ENCODE measurements at places on chromosomes 7 and 10.

DNA sequence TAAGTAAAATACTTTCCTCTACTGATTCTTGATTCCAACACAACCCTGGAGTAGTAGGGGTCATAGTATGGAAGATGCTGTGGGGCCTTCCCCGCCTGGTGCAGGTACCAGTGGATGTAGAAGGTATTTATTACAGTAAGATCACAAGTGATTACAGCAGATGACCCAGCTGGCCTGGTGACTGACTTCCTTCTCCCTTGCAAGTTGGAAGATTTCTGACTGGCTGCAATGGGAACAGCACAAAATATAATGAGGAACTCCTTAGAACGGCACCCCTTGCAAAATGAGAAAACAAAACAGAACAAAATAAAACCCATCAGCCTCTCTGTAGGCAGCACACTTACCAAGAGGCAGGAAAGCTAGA, 61.7 kb upstream of the TARP start:
- peak; percentile 73 for DNase-seq

GRCh38 chr7:155810770-155811559, 1.3 kb downstream of the SHH start:
- no peak for DNase-seq

- DNase-seq = peak; percentile 84
These were observed 118.7 kb downstream of the RALA start for GRCh38 chr7:39741942-39742623.

DNA sequence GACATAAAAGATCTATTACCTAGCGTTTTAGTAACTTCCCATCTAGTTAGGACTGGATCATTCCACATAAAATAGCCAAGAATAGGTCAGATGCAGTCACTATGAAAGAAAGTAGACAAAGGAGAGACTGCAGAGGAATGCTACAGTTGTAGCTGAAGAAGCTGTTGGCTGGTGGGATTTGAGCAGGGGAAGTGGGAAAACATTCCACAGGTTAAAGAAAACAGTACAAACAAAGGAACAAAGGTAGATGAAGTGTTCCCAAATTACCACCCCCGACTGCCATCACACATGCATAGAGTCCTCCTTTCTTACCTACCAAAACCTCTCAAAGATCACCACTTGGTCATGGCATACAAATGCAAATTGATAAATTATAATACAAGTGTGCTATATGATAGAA, 41.8 kb downstream of the DLD start:
- no peak for DNase-seq

DNA sequence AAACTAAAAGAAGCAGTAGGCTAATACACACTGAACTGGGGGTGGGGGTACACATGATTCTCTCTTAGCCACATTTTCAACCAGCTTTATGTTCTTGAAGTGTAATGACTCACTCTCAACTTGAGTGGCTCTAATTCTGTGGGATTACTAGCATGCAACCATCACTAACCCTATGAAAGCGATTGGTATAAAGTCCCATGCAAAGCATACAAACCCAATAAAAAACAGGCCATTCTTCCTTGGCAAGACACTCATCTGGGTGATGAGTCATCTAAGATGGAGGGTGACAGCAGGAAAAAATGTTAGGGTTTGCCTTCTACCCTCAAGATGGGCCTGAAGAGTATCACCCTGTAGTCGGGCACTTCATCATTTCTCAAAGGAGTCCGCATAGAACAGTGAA, 14.9 kb upstream of the PON3 start:
- no peak for DNase-seq

DNA sequence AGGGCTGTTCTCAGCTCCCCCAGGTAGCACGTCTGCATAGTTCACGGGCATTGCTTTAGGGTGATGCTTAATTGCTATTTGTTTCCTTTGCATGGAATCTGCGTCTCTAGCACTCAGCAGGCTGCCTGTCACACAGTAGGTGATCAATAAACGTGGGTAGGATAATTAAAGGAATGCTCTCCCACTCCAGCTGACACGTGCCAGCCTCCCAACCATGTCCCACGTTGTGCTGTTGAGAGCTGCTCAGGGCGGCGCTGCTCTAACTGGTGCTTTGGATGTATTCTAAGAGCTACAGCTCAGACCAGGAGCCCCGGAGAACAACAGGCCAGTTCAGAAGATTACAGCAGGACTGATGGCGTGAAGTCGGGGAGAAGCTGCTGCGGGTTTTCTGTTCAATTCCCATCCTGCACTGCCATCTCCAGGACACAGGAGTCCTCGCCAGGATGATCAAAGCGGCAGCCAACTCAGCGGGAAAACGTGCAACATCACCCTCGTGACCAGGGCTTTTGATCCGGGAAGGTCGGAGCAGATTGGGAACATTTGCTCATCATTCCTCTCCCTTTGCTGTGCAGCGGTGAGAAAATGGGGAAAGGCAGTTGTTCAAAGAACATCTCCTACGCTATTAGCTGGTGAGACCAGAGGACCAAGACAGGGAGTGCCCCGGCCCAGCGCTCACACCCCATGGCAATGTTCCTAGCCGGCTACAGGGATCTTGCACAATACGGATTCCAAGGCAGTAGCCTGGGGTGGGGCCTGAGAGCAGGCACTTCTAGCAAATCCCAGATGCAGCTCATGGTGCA, 50.5 kb upstream of the FOXK1 start:
- DNase-seq = no peak

- peak; percentile 23 for DNase-seq
These were observed 148.6 kb upstream of the FAM3C start for GRCh38 chr7:121544726-121545125.

DNA sequence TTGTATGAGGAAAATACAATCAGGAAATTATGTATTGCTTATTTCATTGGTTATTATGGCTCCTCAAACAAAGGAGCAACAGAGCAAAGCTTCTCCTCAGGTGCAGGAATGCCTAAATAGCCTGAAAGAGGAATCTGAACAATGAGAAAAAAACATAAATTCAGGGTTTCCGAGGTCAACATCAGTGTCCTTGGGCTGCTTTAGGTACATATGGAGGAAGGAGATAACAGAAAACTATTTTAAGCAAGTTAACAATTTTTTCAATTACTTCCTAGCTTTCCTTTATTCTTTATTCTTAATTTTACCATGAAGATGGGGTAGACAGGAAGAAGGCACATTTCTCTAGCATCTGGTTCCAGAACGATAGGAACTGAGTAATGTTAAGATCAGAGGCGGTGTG, 14.0 kb downstream of the SLC16A9 start:
- DNase-seq = no peak

DNA sequence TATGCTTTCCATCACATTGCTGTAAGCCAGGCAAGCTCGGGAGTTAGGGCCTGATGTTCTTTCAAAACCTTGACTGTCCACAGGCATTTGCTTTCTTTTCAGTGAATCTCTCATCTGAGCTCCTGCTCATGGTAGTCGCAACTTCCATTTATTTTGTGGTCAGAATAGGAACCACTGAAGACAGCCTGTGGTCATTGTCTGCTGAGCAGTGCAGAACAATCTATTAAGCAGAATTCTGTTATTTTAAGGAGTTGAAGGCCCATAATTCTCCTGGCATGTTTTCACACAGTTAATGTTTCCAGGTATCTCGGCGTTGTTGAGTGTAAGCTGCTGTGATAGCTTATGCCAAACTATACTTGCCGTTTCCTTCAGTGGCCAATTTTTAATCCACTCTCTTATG, 491.1 kb upstream of the AKR1E2 start:
- no peak for DNase-seq

- peak; percentile 61 for DNase-seq
These were observed 86.2 kb downstream of the EBF3 start for GRCh38 chr10:129877773-129878371.

GRCh38 chr10:83023662-83024061, 1115.6 kb upstream of the GHITM start:
- no peak for DNase-seq

DNA sequence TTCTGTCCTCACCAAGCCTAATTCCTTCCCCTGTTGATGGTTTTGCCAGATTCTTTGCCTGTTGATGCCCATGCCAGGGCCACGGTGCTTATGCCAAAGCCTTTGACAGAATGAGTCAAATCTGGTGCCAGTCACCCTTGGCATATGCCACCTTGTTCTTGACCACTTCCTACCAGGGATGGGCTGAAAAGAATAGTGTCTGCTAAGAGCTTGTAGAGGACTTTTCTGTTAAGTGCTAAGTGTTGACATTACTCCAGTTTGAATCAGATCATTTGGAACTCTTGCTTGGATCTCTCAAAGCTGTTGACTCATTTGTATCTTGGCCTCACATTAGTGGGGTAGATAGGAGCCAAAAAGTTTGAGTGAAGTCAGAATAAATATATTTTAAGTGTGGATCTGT, 661.2 kb downstream of the AUTS2 start:
- DNase-seq = no peak

GRCh38 chr7:33108554-33109004, 625 bp downstream of the RP9 start:
- peak; percentile 20 for DNase-seq

GRCh38 chr7:101555921-101556275, 73.2 kb downstream of the MYL10 start:
- DNase-seq = no peak

GRCh38 chr10:4138146-4138721, 353.2 kb upstream of the KLF6 start:
- no peak for DNase-seq

GRCh38 chr7:140494867-140495266, 15.6 kb upstream of the MKRN1 start:
- peak; percentile 38 for DNase-seq

DNA sequence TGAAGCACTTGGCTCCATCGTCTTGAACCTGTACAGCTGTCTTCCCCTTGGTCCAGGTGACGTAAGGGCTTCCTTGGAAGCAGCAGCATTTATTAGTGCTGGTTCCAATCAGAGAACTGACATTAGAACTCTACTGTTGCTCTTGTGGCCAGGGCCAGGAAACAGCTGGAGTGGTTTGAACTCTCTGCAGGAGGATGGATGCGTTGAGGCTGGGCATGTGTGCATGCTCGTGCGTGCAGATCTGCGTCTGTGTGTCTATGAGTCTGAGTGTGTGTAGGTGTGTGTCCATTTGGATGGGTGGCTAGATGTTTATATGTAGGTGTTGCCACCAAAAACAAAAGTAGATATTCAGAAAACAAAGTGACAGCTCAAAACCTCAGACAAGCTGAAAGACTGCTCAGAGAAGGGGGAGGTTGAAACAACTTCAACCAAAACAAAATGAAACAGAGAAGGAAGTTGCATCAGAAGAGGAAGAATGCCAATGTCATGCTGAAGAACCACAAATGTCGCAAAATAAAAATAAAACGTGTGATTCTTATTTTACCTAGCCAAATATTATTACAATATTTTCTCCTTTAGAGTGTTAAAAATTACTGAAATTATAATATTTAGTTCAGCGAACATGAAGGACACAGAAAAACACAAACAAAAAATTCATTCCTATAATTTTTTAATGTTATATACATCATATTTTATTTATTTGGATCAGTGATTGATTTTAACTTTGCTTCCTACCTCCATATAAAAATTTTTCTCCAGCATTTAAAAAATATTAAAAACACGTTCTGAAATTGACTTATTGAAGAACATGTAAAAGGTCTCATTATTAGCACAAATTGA, 96.1 kb upstream of the MKLN1 start:
- peak; percentile 64 for DNase-seq

- no peak for DNase-seq
These were observed 175.6 kb downstream of the PLXNA4 start for GRCh38 chr7:132400561-132401142.

GRCh38 chr10:27642023-27642589, 103.5 kb downstream of the MKX start:
- no peak for DNase-seq

GRCh38 chr10:98560565-98560964, 113.8 kb upstream of the HPS1 start:
- no peak for DNase-seq

GRCh38 chr7:82789883-82790609, 346.5 kb upstream of the CACNA2D1 start:
- DNase-seq = no peak

DNA sequence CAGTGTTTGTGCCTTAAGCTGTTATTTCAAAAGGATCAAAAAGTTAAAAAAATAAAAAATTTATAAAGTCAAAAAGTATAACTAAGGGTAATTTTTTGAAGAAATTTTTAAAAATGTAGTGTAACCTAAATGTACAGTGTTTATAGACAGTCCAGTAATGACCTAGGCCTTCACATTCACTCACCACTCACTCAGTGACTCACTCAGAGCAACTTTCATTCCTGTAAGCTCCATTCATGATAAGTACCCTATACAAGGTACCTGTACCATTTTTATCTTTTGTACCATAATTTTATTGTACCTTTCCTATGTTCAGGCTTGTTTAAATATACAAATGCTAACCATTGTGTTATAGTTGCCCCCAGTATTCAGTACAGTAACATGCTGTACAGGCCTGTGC, 21.5 kb downstream of the DNAJC9 start:
- no peak for DNase-seq

DNA sequence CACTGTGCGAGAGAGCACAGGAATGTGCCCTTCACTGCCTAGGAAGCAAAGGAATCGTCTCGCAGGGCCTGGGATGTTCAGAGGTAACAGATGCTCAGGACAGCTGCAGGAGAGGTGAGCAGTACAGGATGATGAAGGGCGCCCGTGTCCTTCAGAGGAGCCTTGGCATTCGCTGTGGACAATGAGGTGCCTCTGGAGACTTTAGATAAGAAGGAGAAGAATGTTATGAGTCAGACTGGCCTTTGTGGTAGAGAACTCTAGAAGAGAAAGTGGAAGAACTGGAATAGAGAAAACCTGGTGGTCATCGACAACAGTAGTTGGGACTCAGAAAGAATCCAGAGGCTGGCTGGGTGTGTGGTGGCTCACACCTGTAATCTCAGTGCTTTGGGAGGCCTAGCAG, 64.4 kb upstream of the LEP start:
- no peak for DNase-seq

DNA sequence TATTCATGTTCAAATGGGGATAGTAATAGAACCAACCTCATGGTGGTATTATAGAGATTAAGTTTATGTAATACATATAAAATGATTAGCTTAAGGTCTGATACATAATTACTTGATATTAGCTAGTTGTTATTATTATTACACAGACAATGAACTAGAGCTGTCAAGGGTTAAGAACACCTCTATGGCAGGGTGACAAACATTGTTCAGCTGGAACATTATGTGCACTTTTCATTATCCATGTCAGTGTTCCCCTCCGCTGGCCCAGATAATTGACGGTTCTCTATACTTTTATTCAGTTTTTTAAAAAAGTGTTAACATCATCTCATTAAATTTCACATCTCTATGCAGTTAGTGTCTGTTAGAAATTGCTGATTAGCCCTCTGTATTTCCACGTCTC, 142.1 kb downstream of the CDK14 start:
- no peak for DNase-seq

DNA sequence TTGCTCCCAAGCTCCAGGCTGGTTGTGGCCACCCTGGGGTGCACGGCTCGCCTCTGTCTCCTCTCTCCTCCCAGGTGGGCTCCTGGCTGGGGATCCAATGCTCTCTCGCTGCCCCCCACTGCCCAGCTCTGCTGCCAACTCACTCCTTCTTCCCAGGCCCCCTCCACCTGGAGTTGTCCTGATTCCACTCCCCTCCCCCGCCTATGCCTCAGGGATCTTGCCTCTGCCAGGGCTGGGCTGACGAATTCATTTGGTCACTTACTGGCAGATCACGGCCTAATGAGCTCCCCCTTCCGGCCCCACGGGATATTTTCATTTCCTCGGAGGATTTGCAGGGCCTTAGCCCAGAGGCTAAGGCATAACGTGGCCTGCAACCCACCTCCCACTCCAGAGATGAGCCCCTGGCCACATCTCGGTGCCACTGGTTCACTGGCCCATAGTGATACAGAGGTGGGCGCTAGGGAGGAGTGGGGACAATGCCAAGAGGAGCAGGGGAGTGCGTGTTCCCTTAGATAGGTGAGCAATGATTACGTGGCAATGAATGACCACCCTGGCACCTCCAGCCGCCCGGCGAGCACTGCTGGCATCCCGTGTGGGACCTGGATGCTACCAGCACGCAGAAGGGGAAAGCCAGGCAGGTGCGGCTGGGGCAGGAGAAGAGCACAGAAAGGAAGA, 344.6 kb upstream of the SHH start:
- no peak for DNase-seq

All from inflammatory macrophage treated with lipopolysaccharide for 1 hour (primary cell).